ENCODE measurements at places on chromosomes 4 and X.

- no peak for DNase-seq
Observed at GRCh38 chr4:114077610-114078009, 98.2 kb upstream of the ARSJ start.

- DNase-seq: no peak
Observed at GRCh38 chr4:185255868-185256267, 46.5 kb downstream of the SNX25 start.

GRCh38 chrX:1591863-1592469, 562 bp downstream of the AKAP17A start:
- DNase-seq: no peak

- DNase-seq: no peak
Observed at GRCh38 chrX:19599253-19599652, 83.9 kb upstream of the MAP3K15 start.

GRCh38 chrX:38304010-38304409, 23.3 kb downstream of the RPGR start:
- DNase-seq: no peak

- no peak for DNase-seq
Observed at GRCh38 chr4:27442146-27442545, 581.5 kb downstream of the STIM2 start.

- peak; percentile 69 for DNase-seq
Observed at GRCh38 chr4:122086338-122087065, 65.6 kb upstream of the BLTP1 start.

- DNase-seq: no peak
Observed at GRCh38 chrX:69951753-69952152, 98.0 kb downstream of the AWAT2 start.

DNA sequence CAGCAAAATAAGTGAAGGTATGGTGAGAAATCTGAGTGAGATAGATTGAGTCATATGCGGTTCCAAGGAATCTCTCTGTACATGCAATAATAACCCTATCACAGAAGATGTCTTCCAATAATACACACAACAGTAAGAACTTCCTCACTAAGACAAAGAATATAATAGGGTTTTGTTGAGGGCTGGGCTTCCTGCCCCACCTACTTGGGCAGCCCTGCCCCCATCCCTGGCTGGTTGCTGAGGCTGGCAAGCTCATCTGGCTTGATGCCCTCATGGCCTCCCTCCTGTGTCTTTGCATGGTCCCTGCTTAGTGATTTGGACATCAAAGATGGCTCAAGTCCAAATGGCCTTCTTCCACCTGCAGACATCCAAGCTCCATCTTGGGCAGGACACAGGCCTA, 2.7 kb downstream of the GEMIN8 start:
- DNase-seq: no peak

DNA sequence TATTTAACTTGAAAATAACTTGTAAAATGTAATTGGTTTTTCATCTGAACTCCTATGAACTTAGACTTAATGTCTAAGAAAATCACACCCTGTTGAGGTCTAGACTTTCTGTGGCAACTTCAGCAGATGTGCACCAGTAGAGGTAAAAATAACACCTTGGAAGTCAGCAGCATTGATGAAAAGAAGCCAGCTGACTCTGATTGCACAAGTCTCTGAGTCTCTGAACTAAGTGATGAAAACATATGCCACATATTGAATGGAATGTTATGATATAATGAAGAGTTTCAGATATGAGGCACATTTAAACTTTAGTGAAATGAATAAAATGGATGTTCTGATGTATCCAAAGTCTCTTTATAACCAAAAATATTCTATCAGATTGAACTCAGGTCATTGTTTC, 155.4 kb downstream of the GPM6A start:
- no peak for DNase-seq

DNA sequence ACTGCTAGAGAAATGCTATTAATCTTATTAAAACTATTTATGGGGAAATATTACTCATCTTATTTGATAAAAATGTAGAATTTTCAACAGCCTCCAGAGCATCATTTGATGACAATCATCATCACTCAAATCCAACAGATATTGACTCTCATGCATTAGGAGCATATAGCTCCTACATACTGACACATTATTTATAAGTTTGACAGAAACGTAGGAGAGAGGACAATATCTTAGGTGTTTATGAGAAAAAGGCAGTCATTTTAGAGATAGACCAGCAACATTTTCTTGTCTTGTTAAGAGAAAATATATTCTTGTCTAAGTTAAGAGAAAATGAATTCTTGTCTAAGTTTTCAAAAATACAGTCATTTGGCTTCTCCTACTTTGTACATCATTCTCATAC, 2550.2 kb downstream of the PCDH7 start:
- no peak for DNase-seq

DNA sequence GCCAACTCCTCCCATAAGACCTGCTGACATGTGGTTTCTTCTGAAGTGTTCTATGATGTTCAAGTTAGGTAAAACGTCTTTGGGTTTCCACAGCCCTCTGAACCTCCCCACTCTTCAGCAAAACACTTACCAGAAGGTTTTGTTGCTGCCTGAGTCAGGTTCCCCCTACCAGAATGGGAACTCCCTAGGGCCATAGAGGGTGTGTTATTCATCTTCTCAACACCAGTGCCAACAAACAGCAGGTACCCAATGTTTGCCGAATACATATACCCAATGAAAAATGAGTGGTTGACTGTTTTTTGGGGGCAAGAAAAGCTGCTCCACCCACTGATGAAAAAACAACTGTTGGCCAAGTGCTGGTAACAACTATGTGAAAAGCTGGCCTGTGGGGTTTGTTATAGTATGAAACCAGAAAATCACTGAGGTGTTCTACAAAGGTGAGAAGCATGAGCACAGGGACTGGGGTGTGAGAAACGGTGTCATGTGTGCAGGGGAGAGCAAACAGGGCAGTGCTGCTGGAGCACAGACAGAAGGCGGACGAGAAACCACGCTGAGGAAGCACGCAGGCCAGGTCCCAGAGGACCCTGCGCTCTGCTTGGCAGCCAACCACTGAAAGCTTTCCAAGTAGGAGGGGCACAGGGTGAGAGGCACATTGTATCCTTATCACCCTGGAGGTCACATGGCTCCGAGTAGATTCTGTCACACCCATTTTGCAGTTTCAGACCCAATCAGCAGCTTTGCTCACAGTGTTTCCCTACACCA, 28.8 kb downstream of the ATP8A1 start:
- peak; percentile 53 for DNase-seq

DNA sequence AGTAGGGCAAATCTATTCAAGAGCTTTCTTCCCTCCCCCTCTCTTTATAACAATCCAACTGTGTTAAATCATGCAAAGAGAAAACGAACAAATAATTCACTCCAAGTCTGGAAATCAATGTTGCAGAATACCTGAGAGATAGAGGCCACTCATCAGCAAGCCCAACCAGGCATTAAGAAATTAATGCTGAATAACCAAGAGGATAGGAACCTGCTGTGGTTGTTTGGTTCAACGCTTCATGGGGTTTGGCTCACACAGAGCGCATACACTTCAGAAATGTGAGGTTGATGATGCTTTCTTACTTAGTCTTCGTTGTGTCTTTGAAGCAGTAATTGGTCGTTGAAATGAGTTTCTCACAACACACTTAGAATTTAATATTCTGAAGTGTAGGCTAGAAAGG, 1540.0 kb upstream of the PABPC4L start:
- DNase-seq: peak; percentile 4

GRCh38 chr4:184968784-184969201, 49.5 kb upstream of the HELT start:
- no peak for DNase-seq

GRCh38 chr4:2745981-2746806, 9.9 kb downstream of the TNIP2 start:
- DNase-seq: no peak

DNA sequence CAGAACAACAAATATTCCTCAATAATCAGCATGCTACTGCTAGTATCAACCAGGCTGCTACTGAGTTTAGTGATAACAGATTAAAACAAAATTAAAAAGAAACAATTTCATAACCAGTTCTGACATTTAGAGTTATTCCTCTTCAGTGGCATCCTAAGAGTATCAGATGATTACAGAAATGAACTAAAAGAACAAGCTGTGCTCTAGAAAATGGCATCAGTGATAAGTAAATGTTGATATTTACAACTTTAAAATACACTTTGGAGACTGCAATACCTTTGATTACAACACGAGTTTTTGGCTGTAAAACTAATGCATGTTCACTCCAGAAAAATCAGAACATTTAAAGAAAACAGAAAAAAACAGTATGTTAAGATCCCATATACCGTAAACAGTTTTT, 72.9 kb downstream of the ADGRA3 start:
- DNase-seq: no peak

DNA sequence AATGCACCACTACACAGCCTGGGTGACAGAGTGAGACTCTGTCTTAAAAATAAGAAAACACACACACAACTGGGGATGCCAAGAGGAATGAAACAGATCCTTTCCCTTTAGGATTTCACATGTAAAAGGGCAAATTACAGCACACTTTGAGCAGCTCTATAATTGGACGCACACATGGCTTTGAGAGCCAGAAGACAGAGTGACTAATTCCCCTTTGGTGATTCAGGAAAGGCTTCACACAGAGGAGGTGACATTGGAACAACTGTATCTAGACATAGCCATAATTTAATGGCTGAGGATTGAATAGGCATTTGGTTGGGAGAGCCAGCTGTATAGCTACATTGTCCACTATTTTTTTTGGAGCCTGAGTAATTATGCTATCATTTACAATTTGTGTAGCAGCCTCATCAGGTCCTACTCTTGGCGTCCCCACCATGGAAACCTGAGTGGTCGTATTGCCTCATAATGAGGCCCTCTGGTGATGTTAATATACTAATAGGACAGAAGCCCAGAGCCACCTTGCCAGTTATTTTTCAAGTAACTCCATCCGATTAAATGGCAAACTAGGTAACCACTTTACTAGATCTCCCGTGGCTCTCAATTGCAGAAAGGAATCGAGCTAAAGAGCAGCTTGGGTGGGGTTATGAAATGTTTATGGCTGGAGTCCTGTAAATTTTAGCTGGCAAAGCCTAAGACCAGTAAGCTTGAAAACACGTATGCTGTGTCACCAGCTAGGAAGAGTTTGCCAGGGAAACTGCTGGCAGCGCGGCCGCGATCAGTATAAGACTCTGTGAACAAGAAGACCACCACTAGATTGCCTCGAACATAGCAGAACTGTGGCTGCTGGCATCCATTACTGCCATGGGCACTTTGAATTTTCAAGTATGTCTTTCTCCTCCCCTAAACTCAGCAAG, 8.5 kb upstream of the PPEF1 start:
- no peak for DNase-seq

GRCh38 chr4:39548425-39549067, 21.3 kb upstream of the UGDH start:
- no peak for DNase-seq

- DNase-seq: no peak
Observed at GRCh38 chr4:181424362-181425016, 818.7 kb upstream of the TENM3 start.

- peak; percentile 86 for DNase-seq
Observed at GRCh38 chr4:137238456-137239162, 293.7 kb downstream of the PCDH18 start.
